Fibroblast of skin of right quadriceps (primary cell): ENCODE measurements at places on chromosomes 16 and 17.

DNA sequence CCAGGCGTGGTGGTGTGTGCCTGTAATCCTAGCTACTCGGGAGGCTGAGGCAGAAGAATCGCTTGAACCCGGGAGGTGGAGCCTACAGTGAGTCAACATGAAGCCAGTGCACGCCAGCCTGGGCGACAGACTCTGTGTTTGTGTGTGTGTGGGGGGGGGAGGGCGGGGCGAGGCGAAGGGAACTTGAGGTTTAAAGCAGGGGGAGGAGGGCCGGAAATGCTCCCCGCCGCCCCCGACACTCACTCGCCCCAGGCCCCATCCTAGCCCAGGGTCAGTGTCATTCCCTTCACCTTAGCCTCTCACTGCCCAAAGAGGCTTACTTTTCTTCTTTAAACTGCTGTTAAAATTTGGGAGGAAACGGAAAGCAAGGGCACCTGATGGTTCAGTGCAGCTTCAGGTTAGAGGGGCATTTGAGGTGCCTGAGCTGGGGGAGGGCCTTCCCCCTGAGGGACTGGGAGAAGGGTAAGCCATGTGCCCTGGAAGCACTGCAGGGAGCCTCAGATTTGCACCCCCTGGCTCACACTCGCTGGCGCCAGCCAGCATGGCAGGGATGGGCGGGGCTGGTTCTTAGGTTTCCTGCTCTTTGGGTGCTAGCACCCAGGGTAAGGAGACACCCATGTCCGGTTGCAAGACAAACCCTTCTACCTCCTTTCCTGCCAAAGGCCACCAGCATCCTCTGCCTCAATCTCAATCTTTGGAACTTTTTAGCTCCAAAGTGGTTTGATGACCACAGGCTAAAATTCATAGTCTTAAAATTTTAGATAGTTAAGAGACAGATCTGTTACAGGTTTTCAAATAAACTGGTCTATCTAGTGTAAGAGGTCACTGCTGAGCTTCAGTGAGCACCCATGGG is 2.2 kb upstream of the LIMD2 start:
- DNase-seq = no peak

GRCh38 chr16:85398688-85399582 is 214.2 kb upstream of the GSE1 start:
- no peak for DNase-seq

- no peak for DNase-seq
These were observed 46.4 kb downstream of the SPOP start for GRCh38 chr17:49631496-49631895.

DNA sequence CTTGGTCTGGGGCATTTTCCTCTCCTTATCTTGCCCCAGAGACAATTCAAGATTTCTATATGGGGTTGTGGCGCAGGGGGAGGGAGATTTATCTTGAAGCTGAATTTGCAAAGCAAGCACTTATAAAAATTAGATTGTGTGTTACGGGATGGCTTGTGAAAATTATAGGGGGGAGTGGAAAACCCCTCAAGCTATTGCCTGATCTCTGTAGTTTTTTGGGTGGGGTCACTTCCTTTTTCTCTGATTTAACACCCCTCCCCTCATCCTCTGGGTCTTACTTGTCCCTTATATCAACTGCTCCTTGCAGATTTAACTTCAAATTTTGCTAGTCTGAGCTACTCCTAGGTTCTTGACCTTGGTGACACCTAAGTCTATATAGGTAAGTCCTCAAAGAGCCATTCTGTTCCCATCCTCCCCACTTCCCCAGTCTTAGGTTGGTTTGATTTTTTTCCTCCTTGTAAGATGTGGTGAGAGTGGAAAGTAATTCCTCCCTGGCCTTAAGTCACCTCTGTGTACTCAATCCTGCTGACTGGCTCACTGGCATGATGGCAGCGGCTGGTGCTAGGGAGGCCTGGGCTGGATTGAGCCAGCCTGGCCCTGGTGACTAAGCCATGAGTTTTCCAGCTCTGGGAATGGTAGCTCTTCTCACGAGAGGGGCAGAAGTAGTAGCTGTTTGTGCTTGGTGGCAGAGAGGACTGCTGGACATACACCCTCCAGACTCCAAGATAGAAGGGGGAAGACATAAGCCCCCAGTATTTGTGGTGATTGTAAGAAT is 2.3 kb downstream of the ARL4D start:
- peak; percentile 70 for DNase-seq

GRCh38 chr17:78432226-78433012 is 54.0 kb downstream of the PGS1 start:
- DNase-seq = no peak

- DNase-seq = no peak
These were observed 13.8 kb downstream of the ARSG start for GRCh38 chr17:68305142-68305541.

DNA sequence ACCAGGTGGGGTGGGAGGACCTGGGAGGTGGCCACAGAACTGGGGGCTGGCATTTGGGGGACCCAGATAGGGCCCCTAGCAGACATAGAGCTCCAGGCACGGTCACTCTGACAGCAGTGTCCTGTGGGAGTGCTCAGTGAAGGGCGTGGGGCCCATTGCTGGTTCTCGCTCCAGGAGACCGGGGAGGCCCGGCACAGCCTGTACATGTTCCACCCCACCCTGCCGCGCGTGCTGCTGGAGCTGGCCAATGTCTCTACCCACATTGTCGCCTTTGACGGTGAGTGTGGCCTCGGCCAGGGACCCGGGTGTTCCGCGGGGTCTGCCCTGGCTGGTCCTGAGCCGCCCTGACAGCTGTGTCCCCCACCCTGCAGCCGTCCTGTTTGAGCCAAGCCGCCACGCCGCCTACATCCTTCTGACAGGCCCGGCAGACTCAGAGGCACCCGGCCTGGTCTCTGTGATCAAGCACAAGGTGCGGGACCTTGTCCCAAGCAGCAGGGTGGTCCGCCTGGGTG is 11.2 kb downstream of the RGS11 start:
- DNase-seq = no peak

DNA sequence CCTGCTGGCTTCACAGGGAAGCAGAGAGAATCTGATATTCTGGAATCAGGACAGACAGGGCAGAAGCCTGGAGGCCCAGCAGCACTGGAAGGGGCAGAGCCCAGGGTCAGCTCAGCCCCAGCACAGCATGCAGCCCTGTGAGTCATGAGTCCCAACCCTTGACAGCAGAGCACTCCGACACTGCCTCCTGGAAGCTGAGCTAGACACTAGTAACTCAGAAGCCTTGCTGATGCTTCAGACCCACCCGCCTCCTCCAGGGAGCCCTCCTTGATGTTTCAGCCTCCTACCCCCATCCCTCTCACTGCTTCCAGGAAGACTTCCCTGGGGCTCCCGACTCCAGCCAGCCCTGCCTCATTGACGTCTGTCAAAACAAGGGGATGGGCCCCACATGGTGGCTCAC is 6.9 kb downstream of the CAMKK1 start:
- DNase-seq = peak; percentile 49

GRCh38 chr17:76207275-76208059 is 32.8 kb downstream of the RNF157 start:
- DNase-seq = no peak

DNA sequence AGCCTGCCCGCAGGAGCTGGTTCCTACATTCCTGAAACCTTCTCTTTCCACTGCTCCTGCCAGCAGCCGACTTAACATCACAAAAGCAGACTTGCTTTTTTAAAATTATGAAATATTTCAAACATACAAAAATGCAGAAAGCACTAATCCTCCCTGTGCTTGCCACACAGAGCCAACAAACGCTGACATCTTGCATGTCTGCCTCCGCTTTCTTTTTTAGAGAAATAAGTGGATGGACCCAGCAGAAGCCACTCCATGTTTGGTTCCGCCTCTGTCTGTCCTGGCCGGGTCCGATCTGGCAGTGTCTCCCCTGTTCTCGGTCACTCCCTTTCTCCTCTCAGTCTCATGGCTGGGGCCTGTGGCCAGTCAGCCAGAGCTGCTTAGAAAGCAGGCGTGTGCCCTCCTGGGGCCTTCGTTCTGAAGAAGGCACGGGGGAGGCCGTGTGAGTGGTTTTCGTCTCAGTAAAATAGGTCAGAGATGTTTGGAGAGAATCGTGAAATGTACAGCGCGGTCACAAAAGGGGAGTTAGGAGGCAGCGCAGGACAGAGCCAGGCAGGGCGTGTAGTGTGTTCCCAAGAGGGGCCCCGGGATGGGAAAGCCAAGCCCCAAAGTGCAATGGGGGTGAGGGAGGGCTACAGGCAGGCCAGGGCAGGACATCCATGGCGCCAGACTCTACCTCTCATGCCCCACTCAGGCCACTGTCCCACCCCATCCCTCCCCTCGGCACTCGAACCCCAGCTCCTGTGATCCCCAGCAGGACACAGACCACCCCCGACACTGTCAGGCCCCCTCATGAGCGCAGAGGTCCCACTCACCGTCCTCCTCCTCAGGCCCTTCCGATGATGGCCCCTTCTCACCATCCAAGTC is 23.2 kb downstream of the MXRA7 start:
- no peak for DNase-seq

DNA sequence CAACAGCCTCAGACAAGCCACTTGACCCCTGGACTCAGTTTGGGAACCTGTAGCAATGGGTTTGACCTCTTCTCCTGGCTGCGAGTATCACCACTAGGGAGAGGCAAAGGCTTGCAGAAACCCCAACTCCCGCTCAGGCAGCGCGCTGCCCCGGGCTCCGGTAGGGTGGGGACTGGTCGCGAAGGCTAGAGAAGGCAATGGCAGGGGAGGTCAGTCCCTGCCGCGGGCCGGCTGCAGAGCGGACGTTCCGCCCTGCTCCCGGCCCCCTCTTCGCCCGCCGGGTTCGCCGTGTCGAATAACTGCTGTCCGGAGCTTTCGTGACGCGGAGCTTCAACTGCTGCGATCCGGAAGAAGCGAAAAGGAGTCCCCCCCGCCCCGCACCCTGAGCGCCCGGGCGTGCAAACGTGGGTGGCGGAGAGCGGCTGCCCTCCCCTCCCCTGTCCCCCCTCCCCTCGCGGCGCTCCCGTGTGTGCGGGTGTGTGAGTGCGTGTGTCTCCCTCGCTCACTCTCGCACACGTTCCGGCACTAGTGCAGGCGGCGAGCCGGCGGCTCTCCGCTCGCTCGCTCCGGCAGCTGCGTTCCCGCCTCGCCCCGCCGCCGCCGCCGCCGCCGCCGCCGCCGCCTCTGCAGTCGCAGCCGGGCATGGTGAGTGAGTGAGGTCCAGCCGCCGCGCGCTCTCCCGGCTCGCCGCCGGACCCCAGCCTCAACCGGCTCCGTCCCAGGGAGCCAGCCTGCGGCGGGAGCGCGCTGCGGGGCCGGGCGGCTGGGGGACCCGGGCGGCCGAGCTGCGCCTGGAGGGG is 772 bp upstream of the SHISA6 start:
- no peak for DNase-seq

DNA sequence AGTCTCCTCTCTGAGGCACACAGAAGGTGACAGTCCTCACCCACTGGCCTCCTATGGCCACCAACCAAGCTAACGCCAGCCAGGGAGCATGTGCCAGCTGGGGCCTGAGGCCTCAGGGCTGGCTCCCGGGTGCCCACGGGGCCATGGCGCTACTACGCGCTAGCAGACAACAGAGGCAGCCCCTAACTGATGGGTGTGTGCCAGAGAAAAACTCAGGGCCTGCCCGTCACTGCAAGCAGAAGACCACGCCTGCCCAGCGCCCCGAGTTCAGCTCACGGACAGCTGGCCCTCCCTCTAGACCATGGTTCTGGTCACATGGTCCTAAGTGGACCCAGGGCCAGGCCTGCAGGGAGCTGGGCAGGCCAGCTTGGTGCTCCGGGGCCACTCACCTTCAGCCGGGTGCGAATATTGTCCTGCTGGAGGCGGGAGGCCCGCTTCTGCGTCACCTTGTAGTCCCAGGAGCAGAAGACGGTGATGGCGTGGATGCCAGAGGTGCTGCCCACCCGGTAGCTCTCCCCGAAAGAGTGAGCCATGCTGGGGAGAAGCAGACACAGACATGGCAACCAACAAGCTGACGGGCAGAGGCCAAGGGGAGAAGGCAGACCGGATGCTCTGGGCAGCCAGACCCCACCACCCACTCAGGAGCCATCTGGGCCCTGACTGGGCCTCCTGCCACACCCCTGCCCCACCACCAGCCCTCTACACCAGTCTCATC is 6.2 kb downstream of the TMC6 start:
- no peak for DNase-seq
